ENCODE measurements at places on chromosomes 3 and 15.

- DNase-seq: no peak
These were observed 972.0 kb downstream of the TUSC7 start for GRCh38 chr3:117681619-117682018.

DNA sequence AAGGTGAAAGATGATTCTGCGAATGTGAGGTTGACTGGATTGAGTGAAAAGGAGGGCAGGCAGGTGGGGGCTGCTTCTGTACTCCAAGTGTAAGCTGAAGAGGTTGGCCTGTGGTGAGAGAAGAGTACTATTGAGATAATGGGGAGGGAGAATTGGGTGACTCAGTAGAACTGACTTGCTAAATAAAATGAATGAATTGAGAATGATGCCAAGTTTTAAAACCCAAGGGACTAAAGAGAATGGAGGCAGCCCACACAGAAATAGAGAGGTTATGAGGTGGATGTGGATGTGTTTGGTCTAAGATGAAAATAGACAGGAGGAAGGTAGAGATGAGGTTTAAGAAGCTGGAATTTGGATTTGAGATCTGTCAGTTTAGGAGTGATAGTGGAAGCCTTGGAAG, 5.9 kb downstream of the MME start:
- DNase-seq: no peak

- no peak for DNase-seq
These were observed 9.3 kb downstream of the ARPP19 start for GRCh38 chr15:52559575-52559974.

- no peak for DNase-seq
These were observed 118.9 kb downstream of the DPH6 start for GRCh38 chr15:35427091-35427490.

DNA sequence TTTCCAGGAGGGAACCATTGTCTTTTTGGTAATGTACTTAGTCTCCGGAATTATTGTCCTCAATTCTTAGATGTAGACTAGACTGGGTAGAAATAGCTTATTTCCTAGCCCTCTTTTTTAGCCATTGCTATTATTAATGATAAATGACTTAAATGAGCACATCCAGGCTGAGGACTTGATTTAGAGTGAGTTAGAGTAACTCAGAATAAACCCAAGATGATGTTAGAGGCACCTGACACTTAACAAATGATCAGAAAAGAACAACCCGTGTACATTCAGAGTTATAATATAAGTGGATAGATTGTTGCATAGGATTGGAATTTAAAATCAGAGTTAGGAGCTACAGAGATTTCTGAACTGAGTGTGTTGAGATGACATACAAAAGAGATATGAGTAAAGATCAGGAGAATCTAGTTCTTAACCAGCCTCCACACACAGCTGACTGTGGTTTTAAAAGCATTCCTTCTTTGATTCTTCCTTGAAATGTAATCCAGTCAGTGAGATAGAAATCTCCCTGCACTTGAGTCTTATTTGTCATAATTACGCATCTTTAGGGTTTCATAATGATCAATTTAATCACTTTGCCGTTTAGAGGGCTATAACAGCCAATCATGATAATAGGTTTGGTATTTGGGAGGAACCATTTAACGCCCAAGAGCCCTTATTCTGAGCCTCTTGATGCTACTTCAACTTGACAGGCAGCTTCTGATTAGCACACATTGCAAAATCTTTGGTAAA, 366.5 kb downstream of the GAP43 start:
- no peak for DNase-seq

GRCh38 chr3:133945381-133946095, 49.9 kb upstream of the RAB6B start:
- no peak for DNase-seq

All from NCI-H2029 treated with DMSO at 0.1 percent for 48 hours (cell line).